Activated effector memory CD4-positive, alpha-beta T cell treated with anti-CD3 and anti-CD28 coated beads, Interleukin-2, amount 50 U/mL, for 16 hours (primary cell): ENCODE measurements at places on chromosomes 4 and X.

DNA sequence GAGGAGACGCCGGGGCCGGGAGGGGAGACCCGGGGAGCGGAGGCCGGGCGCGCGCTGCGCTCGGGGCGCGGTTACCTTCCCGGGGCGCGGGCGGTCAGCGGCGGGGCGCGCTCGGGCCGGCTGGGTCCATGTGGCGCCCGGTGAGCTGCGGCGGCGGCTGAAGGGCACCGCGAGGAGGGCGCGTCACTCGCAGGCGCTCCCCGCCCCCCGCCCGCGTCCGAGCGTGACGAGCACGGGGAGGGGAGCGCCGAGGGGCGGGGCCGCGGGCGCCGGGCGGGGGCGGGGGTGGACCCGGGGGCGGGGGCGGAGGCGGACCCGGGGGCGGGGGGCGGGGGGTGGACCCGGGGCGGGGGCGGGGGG lies at the start of gene CPLX1:
CPLX1 (minus strand) TSS at position 159 of the 360 bp plus-strand sequence. CDS start 1,607 bp downstream, outside the sequence.
- peak; percentile 73 for DNase-seq

- no peak for DNase-seq
Observed at GRCh38 chr4:140448830-140449229, 21.4 kb upstream of the CLGN start.

- DNase-seq: no peak
Observed at GRCh38 chrX:83501530-83501929, 6.6 kb upstream of the POU3F4 start.

DNA sequence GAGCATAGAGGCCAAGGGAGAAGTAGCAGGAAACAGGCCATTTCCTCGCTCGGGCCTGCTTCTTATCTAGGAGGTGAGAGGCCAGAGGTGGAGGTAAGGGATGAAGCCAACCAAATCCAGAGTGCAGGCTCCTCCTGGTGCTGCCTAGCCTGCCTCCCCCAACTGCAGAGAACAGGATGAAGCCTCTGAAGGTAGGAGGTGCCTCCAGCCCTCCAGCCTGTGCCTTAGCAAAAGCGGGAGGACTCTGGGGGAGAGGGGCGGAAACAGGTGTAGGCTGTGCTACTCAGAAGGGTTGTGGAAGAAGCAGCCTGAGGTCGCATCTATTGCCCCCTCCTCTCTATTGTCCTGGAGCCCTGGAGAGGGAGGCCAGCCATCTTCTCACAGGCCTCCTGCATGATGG lies 2.9 kb upstream of the MTM1 start:
- no peak for DNase-seq

- DNase-seq: no peak
Observed at GRCh38 chrX:110321670-110322069, 3.8 kb upstream of the AMMECR1 start.

DNA sequence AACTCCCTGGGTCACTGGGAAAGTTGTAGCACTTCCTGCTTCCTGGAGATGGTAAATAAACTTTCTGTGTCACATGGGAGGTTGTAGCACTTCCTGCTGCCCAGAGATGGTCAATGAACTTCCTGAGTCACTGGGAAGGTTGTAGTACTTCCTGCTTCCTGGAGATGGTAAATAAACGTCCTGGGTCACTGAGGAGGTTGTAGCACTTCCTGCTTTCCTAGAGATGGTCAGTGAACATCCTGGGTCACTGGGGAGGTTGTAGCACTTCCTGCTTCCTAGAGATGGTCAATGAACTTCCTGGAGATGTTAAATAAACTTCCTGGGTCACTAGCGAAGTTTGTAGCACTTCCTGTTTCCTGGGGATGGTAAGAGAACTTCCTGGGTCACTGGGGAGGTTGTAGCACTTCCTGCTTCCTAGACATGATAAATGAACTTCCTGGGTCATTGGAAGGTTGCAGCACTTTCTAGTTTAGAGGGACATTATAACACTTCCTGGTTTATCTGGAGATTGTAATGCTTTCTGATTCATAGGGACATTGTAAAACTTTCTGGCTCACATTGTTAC lies 62.3 kb upstream of the CD99 start:
- DNase-seq: no peak

- DNase-seq: no peak
Observed at GRCh38 chr4:182107931-182108330, 135.3 kb upstream of the TENM3 start.

DNA sequence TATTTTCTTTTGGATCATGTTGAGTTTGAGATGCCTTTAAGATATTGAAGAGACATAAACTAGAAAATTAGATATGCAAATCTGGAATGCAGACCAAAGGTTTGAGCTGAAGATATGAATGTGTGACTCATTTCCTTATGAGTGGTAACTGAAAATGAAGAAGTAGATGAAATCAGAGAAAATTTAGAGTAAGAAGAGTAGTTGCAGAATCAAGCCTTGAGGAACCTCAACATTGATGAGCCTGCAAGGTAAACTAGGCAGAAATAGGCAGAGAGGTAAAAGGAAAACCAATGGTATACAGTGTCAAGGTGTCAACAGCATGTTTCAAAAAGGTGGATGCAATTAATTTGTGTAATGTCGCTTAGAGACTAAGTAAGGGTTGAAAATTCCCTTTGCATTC lies 142.8 kb downstream of the MOSPD2 start:
- DNase-seq: no peak

DNA sequence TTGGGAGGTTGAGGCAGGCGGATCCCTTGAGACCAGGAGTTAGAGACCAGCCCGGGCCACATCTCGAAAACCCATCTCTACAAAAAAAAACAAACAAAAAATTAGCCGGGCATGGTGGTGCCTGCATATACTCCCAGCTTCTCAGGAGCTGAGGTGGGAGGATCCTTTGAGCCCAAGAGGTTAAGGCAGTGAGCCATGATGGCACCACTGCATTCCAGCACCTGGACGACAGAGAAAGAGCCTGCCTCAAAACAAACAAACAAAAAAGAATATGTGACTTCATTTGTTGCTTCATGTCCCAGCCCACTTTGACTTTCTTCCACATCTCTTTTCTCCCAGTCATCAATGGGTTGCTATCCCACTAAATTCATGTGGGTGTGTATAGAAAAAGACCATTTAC lies 79.7 kb downstream of the BCOR start:
- no peak for DNase-seq

DNA sequence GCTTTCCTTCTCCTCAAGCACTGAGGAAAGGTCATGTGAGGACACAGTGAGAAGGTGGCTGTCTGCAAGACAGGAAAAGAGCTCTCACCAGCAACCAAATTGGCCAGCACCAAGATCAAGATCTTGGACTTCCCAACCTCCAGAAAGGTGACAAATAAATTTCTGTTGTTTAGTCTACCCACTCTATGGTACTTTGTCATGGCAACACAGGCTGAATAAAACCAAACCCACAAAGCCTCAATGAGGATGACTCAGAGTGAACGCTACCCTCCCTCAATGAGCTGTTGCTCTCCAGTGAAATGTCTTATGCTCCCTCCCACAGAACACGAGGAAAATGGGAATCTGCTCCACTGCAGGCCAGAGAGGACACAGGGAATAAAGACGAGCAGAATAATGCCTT lies 244.1 kb downstream of the RAB28 start:
- no peak for DNase-seq

- DNase-seq: no peak
Observed at GRCh38 chr4:187256897-187257296, 533.2 kb upstream of the FAT1 start.

DNA sequence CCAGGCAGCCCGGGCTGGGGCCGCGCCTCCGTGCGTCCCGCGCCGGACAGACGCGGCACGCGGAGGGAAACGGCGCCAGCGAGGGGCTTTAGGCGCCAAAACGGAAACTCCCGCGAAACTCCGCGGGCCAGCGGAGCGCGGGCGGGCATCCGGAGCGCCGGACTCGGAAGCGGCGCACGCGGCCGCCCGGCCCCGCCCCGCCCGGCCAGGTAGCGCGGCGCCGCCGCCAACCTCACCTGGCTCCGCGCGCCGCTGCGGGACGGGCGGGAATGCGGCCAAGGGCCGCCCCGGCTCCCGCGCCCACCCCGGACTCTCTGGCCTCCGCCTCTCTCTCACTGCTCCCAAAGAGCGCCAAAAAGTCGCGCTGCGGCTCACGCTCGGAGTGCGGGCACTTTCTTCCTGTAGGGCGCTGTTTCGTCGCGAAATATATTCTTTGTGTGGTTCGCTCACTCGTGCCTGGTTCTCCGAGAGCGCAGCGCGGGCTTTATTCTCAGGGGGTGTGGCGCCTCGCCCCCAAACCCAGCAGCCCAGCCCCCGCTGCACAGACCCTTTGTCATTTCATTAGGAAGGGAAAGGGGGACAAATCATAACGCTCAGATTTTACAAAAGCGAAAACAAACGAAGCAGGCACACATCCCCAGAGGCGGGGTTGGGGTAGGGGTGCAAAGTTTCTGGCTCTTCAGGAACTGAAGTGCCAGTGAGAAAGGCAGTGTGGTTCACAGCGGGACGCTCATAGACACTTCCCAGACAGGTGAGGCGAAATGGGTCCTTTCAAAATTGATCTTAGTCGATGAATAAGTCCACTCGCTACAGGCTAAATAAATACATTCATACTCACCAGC lies 961 bp upstream of the MBNL3 start:
- DNase-seq: peak; percentile 78

DNA sequence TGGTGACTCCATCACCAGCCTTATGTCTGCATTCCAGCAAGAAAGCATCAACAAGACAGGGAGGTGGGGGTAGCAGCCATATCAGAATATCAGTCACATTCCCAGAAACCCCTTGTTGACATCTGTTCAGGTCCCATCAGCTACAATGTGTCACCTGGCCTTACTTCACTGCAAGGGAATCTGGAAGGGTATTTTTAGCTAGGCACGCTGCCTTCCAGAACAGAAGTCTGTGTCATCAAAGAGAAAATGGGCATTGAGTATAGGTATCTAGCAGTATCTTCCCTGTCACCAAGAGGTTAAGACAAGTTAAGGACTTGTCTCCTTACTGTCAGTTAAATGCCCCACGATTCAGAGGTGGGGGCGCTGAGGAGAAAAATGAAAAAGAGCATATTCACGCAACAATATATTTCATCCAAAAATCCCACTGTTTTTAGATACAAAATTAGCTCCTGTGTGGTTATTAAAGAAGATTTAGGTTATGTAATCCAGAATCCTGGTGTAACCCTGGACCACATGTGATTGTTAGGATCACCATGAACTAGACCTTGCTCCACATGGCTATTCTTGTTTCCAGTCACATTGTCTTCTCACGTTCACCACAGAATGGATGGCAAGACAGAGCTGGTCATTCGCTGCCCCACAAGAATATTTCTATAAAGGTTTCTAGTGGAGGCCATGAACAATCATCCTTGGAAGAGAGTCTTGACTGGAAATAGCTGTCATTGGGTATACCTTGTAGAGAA lies 60.0 kb upstream of the PDHA1 start:
- no peak for DNase-seq

GRCh38 chr4:152100379-152101201 lies 339.8 kb upstream of the GATB start:
- DNase-seq: peak; percentile 89

DNA sequence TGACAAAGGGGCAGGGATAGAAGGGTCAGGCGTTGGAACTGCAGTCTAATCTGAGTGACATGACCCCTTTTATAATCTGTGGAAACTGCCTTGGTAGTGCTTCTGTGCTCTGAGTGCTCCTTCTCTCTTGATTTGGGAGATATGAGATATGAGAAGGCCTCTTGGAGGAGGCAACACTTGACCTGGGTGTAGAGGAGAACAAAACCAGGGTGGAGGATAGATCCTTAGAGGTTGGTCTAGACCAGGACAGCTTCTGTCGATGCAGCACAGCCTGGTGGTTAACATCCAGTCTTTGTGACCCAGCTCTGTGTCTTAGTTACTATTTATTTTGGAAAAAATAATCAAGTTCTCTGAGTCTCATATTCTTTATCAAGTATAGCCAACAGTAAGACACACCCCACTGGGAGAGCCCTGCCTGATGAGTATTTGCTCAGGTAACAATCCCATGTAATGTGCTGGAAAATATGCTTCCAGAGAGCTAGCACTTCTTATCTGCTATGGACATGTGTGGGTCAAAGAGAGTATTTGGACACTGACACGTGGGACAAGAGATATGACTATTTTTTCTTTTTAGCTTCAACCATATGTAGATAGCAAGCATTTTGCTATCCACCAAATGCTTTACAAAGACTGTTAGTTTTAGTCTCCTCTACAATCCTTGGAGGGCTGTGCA lies 9.1 kb downstream of the USP51 start:
- no peak for DNase-seq

DNA sequence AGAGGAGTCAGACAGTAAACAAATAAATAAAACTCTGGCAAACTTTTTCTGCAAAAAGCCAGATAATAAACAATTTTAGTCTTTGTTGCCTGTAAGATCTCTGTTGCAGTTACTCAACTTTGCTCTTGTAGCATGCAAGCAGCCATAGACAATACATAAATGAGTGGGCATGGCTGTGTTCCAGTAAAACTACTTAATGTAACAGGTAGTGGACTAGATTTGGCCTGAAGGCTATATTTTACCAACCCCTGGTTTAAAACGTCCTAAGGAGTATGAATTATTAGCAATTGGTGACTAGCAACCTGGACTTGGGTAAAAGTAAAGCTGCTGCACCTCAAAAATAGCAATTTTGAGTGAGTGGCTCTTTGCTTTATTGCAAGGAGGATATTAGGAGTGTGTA lies 30.9 kb downstream of the SLAIN2 start:
- no peak for DNase-seq

- no peak for DNase-seq
Observed at GRCh38 chrX:20715176-20715575, 448.5 kb upstream of the RPS6KA3 start.

DNA sequence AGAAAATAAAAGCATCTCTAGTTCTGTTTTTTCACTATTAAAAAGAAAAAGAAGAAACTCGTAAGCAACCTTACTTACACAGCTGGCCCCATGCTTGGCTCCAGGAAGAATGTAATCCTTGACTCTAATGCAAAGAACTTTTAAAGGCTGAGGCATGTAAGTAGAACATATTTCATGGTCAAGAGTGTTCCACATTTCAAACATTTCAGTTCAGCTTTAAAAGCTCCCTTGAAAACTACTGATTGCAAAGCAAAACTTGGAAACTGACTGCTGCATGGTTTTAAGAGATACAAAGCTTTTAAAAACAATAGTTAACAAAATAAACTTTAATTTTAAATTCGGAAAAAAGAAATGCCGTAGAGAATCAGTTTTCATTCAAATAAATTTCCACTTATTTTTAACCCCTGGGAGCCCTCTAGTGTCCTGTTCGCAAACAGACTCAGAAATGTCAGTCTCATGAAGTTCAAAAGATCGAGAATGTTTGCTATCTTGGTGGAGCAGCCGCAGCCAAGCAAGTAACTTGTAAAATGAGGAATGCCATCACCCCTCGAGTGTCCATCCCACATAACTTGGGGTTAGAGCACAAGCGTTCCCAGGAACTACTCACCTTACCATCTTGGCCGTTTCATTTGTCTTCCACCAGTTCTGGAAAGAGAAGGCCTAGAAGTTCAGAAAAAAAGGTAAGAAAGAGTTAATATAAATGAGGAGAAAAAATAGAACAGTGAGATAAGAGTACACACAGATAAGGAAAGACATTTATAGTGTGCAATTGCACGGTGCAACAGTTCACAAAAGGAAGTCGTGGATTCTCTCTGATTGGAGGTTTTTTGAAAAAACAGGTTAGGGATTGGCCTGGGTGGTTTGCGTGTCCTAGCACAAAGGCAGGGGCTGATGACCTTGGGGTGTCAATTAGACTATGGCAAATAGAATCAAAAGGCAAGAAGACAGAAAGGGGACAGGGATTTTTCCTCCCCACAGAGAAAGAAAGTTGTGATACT lies at the start of gene GASK1B:
GASK1B (minus strand) TSS at position 765 of the 998 bp plus-strand sequence. CDS start 1,650 bp downstream, outside the sequence.
- no peak for DNase-seq

- no peak for DNase-seq
Observed at GRCh38 chr4:11675051-11675800, 246.5 kb upstream of the HS3ST1 start.
